Fibroblast of lung (primary cell): ENCODE measurements at places on chromosomes 12 and 14. TPM values are rescaled to one million over a fixed set of nuclear protein-coding genes. Genes with fewer than 3 reads are reported as not detected.

DNA sequence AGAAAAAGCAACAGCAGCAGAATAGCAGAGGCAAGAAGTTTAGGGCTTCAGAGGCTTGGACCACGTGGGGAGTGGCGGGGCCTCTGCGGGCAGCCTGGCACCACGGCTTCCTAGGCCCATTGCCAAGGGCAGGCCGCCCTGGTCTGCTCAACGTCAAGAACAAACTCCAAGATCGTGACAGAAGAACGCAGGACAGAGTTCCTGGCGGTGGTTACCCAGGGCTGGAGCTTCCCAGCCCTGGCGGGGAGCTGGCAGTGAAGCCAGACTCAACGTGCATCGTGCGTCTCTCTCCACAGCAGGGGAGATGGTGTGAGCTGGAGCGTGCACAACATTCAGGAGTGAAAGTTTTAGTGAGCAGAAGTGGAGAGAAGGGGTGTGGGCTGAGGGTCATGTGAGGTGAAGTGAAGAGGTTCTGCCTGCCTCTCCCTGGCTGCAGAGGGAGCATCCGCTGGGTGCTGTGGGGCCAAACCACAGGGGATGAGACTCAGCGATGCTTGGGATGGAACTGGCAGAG is 13.9 kb upstream of the CACNA2D4 start:
- no peak overlapping the region for H3K27ac ChIP-seq
- peaks cover 7% of the 10 kb centered on the region for H3K4me1 ChIP-seq
- peaks cover 4% of the 10 kb centered on the region for H3K27me3 ChIP-seq
- no peak overlapping the region for H3K4me3 ChIP-seq

Gene DTX1
- total RNA-seq: 0.26 TPM in 1 of 2 replicates, not detected in the other

DNA sequence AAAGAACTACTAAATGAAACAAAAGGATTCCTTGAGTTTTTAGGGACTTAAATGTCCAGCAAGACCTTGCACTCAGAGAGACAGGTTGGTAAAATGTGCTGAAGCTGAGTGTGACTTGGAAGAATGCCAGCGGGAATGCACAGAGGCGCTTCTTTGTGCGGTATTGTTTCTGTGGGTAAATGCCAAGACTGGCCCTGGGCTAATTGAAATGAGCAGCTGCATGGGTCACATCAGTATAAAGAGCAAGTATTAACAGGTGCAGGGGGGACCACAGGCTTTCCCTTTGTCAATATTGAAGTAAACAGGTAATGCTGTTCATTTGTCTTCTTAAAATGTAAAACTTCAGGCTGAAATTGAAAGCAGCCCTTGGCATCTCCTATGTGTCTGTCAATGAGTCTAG is 74.3 kb downstream of the LMO3 start:
- no peak for DNase-seq
- no peaks in the 10 kb centered on the region for H3K36me3 ChIP-seq
- no peak overlapping the region for H3K4me3 ChIP-seq
- no peak overlapping the region for H3K27ac ChIP-seq

Gene SLC7A8
- total RNA-seq: 5.1 and 10.2 TPM in 2 replicates

DNA sequence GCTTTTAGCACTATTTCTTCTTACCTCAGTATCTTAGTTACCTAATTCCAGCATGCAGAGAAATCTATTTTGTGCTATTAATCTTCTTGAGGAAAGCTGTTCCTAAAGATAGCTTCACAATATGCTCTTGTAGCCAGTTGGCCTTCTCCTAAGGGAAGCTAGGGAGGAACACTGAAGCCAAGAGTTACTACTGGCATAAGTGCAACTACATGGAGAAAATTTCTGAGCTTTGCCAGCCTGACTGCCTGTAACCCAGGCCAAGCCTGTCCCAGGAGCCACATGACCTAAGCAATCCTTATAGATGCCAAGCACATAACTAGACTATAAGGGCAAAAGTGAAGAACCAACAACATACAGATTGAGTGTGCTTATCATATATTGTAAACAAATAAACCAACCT is 890.2 kb downstream of the FLRT2 start:
- H3K27me3 ChIP-seq: no peaks in the 10 kb centered on the region
- no peaks in the 10 kb centered on the region for H3K4me1 ChIP-seq
- DNase-seq: no peak
- no peaks in the 10 kb centered on the region for H3K36me3 ChIP-seq
- no peak overlapping the region for H3K27ac ChIP-seq

Gene IGFBP6
- total RNA-seq: 592 and 973 TPM in 2 replicates

DNA sequence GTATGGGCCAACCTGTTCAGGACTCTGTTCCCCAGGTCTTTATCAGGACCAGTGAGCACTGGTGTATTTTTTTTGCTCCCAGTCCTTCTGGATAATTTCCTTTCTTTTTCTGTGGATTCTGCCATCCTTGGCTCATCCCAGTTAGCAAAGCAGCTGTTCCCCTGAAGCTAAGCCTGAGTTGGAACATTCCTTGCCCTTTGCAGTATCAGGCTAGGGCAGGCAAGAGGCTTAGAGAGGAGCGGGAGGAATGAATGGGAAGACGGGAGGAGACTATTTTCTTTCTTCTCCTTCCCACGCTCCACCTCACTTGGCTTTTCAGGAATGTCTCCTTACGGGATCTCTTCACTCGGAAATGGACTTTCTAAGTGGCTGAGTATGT is 29.2 kb downstream of the ERG28 start:
- DNase-seq: peak; percentile 54
- no peaks in the 10 kb centered on the region for H3K36me3 ChIP-seq
- no peak overlapping the region for H3K4me3 ChIP-seq
- H3K27ac ChIP-seq: no peak overlapping the region
- peaks cover 3% of the 10 kb centered on the region for H3K27me3 ChIP-seq
- H3K4me1 ChIP-seq: no peaks in the 10 kb centered on the region

Gene SDR9C7
- not detected in 2 replicates for total RNA-seq

Gene A2M
- total RNA-seq: 95.0 and 239 TPM in 2 replicates

Gene KRT71
- not detected in 2 replicates for total RNA-seq

DNA sequence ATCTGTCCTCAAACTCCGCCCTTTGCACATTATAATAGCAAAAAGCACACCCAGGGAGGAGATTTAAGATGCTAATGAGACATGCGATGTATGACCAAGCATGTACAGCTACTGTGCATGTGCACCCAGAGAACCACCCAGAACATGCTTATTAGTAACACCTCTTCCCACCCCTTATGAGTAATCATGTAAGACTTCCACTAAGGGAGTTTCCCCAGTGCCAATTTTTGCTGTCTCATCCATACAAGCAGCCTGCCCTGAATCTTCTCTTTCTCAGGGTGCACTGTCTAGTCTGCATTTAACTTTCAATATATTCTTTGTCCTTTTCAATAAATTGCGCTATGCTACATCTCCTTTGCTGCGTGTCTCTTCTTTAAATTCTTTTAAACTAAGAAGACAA is 830.0 kb upstream of the NOVA1 start:
- H3K4me1 ChIP-seq: no peaks in the 10 kb centered on the region
- no peak overlapping the region for H3K4me3 ChIP-seq
- H3K27me3 ChIP-seq: no peaks in the 10 kb centered on the region
- H3K36me3 ChIP-seq: no peaks in the 10 kb centered on the region

DNA sequence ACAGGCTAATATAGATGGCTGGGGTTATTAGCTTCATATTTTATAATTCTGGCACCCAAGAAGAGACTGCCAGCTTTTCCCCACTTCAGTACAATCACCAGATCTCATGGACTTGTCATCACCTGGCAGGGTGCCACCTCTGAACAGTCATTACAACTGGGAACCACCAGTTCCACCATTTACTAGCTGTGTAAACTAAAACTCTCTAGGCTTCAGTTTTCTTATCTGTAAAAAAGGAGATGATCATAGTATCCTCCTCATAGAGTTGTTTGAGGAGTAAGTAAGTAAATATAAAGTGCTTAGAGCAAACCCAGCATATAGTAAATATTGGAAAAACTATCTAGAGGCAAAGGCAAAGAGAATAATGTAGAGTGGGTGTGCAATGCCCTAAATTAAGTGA is 19.3 kb downstream of the CPNE8 start:
- H3K4me3 ChIP-seq: no peak overlapping the region
- no peaks in the 10 kb centered on the region for H3K4me1 ChIP-seq
- H3K27me3 ChIP-seq: no peaks in the 10 kb centered on the region
- DNase-seq: no peak

GRCh38 chr14:43005807-43006206 is 1399.1 kb downstream of the LRFN5 start:
- H3K27me3 ChIP-seq: no peaks in the 10 kb centered on the region
- H3K4me3 ChIP-seq: no peak overlapping the region
- no peak overlapping the region for H3K27ac ChIP-seq

DNA sequence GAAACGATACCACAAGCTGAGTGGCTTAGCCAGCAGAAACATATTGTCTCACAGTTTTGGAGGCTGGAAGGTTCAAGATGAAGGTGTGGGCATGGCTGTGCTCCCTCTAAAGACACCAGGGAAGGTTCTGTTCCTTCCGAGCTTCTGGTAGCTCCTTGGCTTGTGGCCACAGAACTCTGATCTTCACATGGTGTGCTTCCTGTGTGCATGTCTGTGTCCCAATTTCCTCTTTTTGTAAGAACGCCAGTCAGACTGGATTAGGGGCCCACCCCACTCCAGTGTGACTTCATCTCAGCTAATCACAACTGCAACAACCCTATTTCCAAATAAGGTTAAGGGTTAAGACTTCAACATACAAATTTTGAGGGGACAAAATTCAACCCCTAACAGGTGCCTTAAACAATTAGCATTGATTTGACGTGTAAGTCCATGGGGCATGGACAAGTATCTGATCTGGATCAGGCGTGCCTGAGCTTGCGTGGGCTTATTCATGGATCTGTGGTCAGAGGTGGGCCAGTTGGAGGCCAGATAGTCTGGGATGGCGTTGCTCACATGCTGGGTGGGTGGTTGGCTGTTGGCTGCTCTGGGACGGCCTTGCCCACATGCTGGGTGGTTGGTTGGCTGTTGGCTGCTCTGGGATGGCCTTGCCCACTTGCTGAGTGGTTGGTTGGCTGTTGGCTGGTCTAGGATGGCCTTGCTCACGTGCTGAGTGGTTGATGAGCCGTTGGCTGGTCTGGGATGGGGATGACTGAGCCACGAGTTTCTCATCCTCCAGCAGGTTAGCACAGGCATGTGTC is 88.5 kb downstream of the LGMN start:
- H3K4me3 ChIP-seq: no peak overlapping the region
- no peaks in the 10 kb centered on the region for H3K4me1 ChIP-seq
- no peak overlapping the region for H3K27ac ChIP-seq
- no peaks in the 10 kb centered on the region for H3K27me3 ChIP-seq
- H3K36me3 ChIP-seq: peaks cover 9% of the 10 kb centered on the region

- peak; percentile 32 for DNase-seq
- no peaks in the 10 kb centered on the region for H3K27me3 ChIP-seq
- no peaks in the 10 kb centered on the region for H3K36me3 ChIP-seq
- no peak overlapping the region for H3K4me3 ChIP-seq
- H3K27ac ChIP-seq: no peak overlapping the region
- peaks cover 2% of the 10 kb centered on the region for H3K4me1 ChIP-seq
These were observed 111.2 kb downstream of the LRIG3 start for GRCh38 chr12:58809064-58809607.

- no peak overlapping the region for H3K27ac ChIP-seq
- H3K4me1 ChIP-seq: peaks cover 6% of the 10 kb centered on the region
- H3K36me3 ChIP-seq: peaks cover 14% of the 10 kb centered on the region
- no peak overlapping the region for H3K4me3 ChIP-seq
These were observed 7.2 kb downstream of the TPCN1 start for GRCh38 chr12:113228394-113229028.

Gene KCNC2
- total RNA-seq: not detected in 2 replicates

Gene OR4E2
- total RNA-seq: not detected in 2 replicates

Gene FLVCR2
- 2.1 and 7.3 TPM in 2 replicates for total RNA-seq

GRCh38 chr12:32997471-32997870 is 100.9 kb upstream of the PKP2 start:
- DNase-seq: no peak
- no peaks in the 10 kb centered on the region for H3K4me1 ChIP-seq
- no peaks in the 10 kb centered on the region for H3K27me3 ChIP-seq
- no peak overlapping the region for H3K27ac ChIP-seq

DNA sequence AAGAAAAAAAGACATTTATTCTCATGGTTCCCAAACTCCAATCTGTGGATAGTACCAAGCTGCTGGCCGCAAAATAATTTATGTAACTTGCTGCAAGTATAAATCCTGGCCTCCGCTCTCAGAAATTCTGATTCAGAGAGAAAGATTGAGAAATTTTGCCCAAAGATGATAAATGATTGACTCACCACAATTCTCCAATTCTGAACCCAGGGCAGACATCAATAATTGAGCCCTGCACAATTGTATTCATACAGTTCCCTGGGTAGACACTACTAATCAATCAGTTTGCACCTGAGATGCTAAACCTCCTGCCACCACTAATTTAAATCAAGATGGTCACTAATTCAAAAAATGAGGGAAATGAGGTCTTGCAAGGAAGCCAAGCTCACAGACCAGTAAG is 38.2 kb downstream of the TRPV4 start:
- no peak overlapping the region for H3K27ac ChIP-seq
- DNase-seq: peak; percentile 47
- H3K27me3 ChIP-seq: no peaks in the 10 kb centered on the region
- H3K36me3 ChIP-seq: no peaks in the 10 kb centered on the region
- H3K4me3 ChIP-seq: no peak overlapping the region
